B cell (primary cell): ENCODE measurements at places on chromosomes 13 and 19. TPM values are rescaled to one million over a fixed set of nuclear protein-coding genes. Genes with fewer than 3 reads are reported as not detected.
A peak's percentile ranks its signal among the peaks of the same experiment; 100 is the strongest.

DNA sequence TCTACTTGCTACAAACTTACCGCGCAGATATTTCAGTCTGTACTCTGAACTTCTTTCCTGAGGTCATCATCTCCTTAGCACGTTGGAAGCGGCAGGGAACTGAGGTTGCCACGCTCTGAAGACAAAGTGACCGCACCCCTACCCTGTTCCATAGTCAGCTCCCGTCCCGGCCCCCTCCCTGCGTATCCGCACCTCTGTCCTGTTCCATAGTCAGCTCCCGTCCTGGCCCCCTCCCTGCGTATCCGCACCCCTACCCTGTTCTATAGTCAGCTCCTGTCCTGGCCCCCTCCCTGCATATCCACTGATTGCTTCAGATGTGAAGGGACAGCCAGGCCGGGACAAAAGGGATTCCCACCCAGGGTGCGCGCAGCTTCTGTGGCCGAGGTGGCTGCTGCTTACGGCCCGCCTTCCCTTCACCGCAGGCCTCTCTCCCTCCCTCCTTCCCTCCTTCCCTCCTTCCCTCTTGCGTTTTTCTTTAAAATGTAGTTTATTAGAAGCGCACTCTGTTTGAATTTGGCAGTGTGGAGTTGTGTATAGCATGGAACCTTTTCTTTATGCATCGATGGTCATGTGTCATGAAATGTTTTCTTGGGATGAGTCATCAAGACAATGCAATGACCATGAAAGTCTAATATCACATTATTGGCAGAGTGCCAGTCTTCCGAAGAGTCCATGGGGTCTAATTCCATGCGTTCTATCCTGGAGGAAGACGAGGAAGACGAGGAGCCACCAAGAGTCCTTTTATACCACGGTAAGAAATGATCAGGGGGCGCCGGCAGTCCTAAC, 21.9 kb upstream of the NDUFS7 start:
- no peak for DNase-seq

GRCh38 chr19:46251416-46251815, 21.9 kb downstream of the IGFL1 start:
- DNase-seq = no peak

The WDR62 gene
- total RNA-seq = 1.9 and 3.0 TPM in 2 replicates

The DOCK9 gene
- 28.0 and 34.5 TPM in 2 replicates for total RNA-seq

The PLIN4 gene
- 0.05 and 0.07 TPM in 2 replicates for total RNA-seq

- DNase-seq = peak; percentile 86
Observed at GRCh38 chr19:45419396-45419795, 4.3 kb downstream of the ERCC1 start.

- DNase-seq = peak; percentile 18
Observed at GRCh38 chr13:31955741-31956140, 75.8 kb upstream of the FRY start.

GRCh38 chr19:18279266-18279515, 2.2 kb downstream of the JUND start:
- no peak for DNase-seq

DNA sequence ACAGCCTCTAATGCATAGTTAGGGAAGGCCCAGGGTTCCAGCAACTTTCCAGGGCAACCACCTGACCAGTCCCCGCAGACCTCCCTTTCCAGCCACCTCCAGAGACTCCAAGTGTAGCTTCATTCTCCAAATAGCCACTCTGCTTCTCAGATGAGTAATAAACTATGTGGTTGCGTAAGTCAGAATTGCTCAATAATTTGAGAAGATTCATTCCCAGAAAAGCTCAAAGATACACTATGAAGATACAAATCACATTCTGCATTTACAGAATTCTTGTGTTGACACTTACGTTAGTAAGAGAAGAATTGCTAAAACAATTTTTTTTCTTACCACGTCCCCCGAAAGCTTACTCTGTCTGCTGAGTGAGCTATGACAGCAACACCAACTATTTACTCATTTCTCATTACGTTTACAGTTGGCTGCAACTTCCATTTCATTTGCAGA, 8.2 kb upstream of the LATS2 start:
- no peak for DNase-seq

DNA sequence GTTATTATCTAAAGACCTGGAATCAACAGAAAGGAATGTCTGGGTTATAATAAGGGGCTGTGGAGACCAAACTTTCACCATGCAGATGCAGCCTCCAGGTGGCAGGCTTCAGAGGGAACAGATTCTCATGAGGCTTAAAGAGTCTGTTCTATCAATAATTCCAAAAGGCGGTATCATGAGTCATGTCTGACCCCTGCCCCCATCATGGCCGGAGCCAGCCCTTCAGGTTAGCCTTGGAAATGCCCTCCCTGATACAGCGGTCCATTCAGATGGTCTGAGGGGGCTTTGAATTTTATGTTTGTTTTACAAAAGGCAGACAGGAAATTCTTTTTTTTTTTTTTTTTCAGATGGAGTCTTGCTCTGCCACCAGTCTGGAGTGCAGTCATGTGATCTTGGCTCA, 21.7 kb upstream of the LAMP1 start:
- peak; percentile 38 for DNase-seq

GRCh38 chr19:8117991-8118390, 31.4 kb downstream of the FBN3 start:
- DNase-seq = no peak

The INAFM1 gene
- 13.6 and 15.8 TPM in 2 replicates for total RNA-seq

DNA sequence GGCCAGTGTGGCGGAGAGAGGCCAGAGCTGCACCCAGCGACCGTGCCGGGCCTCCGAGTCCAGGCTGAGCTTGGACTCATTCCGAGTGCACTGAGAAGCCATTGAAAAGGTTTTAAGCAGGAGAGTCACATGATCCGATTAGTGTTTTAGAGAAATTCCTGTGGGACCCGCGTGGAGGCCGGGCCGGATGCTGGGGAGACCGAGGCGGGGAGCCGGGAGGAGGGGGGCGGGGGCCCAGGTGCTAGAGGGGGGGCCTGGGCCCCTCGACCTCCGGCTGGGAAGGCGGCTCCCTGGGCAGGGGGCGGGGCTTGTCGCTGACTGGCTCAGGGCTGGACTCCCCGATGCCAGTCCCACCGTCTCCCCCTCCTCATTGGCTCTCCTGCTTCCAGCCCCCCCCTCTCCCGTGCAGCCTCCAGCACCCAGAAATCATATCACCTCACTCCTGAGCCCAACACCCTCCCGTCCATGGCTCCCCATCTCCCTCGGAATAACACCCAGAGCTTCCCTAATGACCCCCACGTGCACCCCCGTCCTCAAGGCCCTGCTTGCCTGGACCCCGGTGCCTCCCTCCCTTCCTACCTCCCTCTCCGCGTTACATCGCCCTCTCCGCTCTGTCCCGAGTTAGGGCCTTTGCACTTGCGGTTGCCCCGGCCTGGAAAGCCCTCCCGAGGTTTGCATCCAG, 5.2 kb upstream of the ZNF579 start:
- DNase-seq = peak; percentile 56

GRCh38 chr13:98228661-98229341, 51.7 kb upstream of the RNF113B start:
- DNase-seq = no peak

The TMEM143 gene
- 30.0 and 34.5 TPM in 2 replicates for total RNA-seq

The ZNF573 gene
- 28.8 and 31.1 TPM in 2 replicates for total RNA-seq

The ZSCAN4 gene
- total RNA-seq = not detected in 2 replicates

The TTC9B gene
- total RNA-seq = not detected in 2 replicates

DNA sequence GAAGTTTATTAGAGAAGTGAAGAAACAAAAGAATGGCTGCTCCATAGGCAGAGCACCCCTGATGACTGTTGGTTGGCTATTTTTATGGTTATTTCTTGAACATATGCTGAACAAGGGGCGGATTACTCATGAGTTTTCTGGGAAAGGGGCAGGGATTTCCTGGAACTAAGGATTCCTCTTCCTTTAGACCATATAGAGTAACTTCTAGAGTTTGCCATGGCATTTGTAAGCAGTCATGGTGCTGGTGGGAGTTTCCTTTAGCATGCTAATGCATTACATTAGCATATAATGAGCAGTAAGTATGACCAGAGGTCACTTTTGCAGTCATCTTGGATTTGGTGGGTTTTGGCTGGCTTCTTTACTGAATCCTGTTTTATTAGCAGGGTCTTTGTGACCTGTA, 38.7 kb upstream of the PCDH8 start:
- no peak for DNase-seq

- peak; percentile 66 for DNase-seq
Observed at GRCh38 chr19:53903055-53903680, 5.9 kb upstream of the CACNG7 start.

DNA sequence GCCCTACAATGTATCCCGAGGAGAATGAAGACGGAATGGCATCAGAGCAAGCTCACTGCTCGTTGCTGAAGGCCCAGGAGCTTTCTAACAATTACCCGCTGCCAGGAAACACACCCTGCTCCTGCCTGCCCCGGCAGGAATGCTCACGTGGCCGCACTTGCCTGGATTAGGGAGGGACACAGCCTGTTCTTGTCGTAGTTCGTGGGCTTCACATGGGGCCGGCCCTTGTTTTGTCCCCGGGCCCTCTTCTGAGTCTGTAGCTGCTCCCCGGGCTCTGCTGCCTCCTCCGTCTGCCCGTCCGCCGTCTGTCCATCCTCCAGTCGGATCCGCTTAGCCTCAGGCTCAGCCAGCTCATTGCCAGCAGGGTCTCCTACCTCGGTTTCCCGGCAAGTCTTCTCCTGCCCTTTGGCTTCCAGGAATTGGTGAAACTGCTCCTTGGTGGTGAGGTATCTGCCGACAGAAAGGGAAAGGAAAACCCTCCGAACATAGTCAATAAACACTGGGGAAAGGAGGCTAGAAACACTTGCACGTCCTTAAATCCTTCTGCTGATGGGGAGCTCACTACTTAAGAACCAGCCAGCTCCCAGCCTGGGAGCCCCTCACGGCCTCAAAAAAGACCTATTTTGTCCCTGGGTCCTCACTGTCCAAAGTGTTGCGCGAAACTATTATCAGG, 941 bp downstream of the DUS3L start:
- DNase-seq = peak; percentile 34

DNA sequence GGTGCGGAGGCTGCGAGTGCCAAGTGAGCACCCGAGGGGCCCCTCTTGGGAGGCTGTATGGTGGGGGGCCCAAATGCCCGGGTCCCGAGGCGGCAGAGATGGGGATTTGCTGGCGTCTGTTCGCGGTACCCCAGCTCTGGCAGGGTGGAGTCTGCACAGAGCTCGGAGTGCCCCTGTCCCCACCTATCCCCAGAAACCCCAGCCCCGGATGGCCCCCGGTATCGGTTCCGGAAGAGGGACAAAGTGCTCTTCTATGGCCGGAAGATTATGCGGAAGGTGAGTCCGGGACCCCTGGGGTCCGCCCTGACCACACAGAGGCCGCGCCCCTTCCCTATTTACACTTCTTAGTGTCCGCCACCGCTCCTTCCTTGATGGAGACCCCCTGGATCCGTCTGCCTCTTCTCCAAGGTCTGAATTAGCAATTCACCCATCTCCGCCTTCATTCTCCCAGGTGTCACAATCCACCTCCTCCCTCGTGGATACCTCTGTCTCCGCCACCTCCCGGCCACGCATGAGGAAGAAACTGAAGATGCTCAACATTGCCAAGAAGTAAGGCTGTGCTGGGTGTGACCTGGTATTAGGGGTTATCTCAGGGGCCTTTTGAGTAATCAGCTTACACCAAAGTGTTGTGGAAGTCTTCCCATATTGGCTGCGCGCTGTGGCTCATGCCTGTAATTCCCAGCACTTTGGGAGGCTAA, 630 bp downstream of the PNPLA6 start:
- no peak for DNase-seq

- no peak for DNase-seq
Observed at GRCh38 chr13:112685896-112686295, 3.9 kb upstream of the ATP11A start.

The NUCB1 gene
- total RNA-seq = 134 and 136 TPM in 2 replicates

DNA sequence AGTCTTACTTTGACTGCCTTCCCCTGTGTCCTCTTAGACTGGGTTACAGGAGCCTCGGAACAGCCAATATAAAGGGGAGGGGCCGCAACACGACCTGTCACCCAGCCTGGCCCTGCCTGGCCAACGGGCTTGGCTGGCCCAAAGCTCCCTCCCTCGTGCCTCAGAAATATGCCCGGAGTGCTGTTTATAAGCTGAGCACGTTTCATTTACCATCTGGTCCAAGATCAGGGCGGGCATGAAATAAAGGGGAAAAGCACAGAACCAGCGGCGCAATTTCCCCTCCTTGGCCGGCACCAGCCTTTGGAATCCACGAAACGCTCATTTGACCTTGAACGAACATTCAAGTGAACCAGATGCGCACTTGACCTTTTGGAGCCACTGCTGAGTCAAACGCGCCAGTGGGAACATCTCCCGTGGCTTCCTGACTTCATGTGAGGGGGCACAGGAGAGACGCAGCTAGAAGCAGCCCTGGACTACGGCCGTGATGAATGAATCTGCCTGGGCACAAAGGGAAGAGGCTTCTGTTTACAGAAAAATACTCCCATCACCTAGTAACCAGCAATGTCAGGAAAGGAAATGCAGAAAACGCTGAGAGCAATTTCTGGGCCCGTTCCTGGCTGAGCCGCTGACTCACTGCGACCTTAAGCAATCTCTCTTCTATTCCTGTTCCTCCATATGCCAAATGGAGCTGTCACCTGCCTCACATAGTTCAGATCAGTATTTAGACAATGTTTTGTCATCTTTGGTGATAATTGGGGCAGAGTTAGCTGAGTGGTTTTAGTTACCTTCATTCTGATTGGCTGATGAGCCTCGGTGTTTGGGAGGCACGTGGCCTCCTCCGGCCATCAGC, 53.3 kb downstream of the RFX2 start:
- no peak for DNase-seq

GRCh38 chr19:39661565-39661964, 5.9 kb downstream of the LGALS16 start:
- DNase-seq = no peak

- DNase-seq = no peak
Observed at GRCh38 chr19:7730286-7731217, 1.4 kb downstream of the CLEC4G start.

DNA sequence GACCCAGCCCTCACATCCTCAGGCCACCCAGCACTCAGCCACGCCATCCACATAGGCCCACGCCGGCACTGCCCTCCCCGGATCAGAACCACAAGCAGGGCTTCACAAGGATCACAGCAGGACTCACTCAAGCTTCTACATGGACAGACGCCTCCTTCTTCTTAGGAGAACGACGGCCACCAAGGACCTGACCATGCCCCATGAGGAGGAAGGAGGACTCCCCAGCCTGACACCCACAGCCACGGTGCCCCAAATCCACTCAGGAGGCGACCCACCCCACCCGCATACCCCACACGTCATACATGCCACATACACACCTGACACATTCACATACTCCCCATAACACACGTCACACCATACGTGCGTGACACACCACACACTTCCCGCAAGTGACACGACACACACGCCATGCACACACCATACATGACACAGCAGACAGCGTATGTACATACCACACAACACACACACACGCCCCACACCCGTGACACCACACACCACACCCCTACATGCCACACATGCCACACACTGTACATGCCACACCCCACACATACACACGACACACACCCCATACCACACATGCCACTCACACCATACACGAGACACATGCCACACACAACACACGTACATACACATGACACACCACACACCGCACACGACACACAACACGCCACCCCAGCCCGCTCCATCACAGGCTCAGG, 50.4 kb downstream of the MLLT1 start:
- DNase-seq = no peak

GRCh38 chr13:47875201-47875600, 125.9 kb downstream of the SUCLA2 start:
- no peak for DNase-seq

GRCh38 chr13:51811920-51812451, 8.0 kb upstream of the DHRS12 start:
- no peak for DNase-seq

- no peak for DNase-seq
Observed at GRCh38 chr13:66826398-66826797, 403.7 kb downstream of the PCDH9 start.

The ZGLP1 gene
- total RNA-seq = 6.4 and 7.4 TPM in 2 replicates

- DNase-seq = no peak
Observed at GRCh38 chr13:57302604-57303003, 135.6 kb downstream of the PRR20E start.

The FUT1 gene
- total RNA-seq = not detected in 2 replicates

The POU4F1 gene
- total RNA-seq = 0.17 TPM in 1 of 2 replicates, not detected in the other
